ENCODE measurements at places on chromosomes 7 and 10.

GRCh38 chr7:115054478-115055065 lies 132.7 kb downstream of the MDFIC start:
- H3K36me3 ChIP-seq, result no peaks in the 10 kb centered on the region
- no peak overlapping the region for H3K4me3 ChIP-seq
- H3K27me3 ChIP-seq, result no peaks in the 10 kb centered on the region
- no peaks in the 10 kb centered on the region for H3K4me1 ChIP-seq

DNA sequence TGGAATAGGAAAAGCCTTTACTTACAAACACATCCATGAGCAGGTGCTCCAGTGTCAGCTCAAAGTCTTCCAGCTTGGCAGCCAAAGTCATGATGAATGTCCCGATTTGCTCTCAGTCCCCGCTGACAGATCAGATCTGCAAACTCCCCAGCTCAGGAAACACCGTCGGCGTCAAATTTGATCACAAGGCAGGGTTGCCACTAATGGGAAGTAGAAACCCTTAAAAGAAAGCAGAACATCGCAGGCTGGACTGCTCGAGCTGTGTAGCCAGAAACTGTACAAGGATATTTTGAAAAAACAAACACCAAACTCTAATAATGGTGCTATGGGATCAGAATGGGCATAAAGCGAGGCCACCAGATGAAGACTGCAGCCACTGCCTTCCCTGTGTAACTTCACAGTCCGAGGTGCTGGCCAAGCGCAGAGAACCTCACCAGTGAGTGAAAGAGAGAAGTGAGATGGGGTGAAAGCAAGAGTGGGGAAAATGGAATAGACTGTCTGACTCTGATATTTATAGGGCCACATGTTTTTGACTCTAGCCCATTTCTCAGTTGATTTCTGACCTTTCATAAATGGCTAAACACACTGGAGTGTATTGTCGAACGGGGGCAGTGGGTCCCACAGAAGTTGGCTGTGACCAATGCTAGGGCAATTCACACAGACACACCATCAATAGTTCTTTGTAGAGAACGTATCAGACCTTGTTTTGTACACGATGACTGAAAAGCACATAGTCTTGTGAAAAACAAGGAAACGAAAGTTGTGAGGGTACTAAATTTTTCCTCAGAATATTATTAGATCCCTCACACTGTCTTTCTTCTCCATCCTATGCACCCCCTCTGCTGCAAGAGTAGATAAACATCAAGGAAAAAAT lies 306.2 kb downstream of the FRMD4A start:
- H3K36me3 ChIP-seq, result no peaks in the 10 kb centered on the region
- H3K27me3 ChIP-seq, result peaks cover 5% of the 10 kb centered on the region
- H3K27ac ChIP-seq, result no peak overlapping the region

- H3K4me3 ChIP-seq, result no peak overlapping the region
- H3K4me1 ChIP-seq, result no peaks in the 10 kb centered on the region
- no peaks in the 10 kb centered on the region for H3K36me3 ChIP-seq
- no peak for DNase-seq
- no peak overlapping the region for H3K27ac ChIP-seq
These were observed 469.9 kb downstream of the CCSER2 start for GRCh38 chr10:84798312-84798711.

DNA sequence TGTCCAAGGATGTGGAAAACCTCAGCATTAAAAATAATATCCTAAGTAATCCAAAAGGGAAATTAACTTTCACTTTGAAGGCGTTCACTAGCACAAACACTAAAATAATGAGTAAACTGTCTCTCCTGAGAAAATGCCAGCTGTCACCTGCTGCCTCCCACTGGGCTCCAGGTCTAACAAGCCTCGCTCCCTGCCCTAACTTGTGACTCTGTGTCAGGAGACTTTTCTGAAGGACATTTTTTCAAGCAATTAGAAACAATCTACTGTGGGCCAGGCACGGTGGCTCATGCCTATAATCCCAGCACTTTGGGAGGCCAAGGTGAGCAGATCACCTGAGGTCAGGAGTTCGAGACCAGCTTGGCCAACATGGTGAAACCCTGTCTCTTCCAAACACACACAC lies 72.8 kb upstream of the GLCCI1 start:
- no peak overlapping the region for H3K4me3 ChIP-seq
- DNase-seq, result no peak
- peaks cover 6% of the 10 kb centered on the region for H3K4me1 ChIP-seq
- no peaks in the 10 kb centered on the region for H3K27me3 ChIP-seq
- H3K36me3 ChIP-seq, result no peaks in the 10 kb centered on the region

GRCh38 chr10:23917251-23917840 lies 291.6 kb upstream of the KIAA1217 start:
- no peaks in the 10 kb centered on the region for H3K36me3 ChIP-seq
- H3K27me3 ChIP-seq, result no peaks in the 10 kb centered on the region
- H3K4me3 ChIP-seq, result no peak overlapping the region
- H3K4me1 ChIP-seq, result no peaks in the 10 kb centered on the region
- H3K27ac ChIP-seq, result no peak overlapping the region

GRCh38 chr7:149171892-149172533 lies 23.3 kb upstream of the ZNF282 start:
- H3K36me3 ChIP-seq, result peaks cover 55% of the 10 kb centered on the region
- H3K27me3 ChIP-seq, result no peaks in the 10 kb centered on the region
- H3K4me1 ChIP-seq, result no peaks in the 10 kb centered on the region
- DNase-seq, result no peak
- no peak overlapping the region for H3K4me3 ChIP-seq

DNA sequence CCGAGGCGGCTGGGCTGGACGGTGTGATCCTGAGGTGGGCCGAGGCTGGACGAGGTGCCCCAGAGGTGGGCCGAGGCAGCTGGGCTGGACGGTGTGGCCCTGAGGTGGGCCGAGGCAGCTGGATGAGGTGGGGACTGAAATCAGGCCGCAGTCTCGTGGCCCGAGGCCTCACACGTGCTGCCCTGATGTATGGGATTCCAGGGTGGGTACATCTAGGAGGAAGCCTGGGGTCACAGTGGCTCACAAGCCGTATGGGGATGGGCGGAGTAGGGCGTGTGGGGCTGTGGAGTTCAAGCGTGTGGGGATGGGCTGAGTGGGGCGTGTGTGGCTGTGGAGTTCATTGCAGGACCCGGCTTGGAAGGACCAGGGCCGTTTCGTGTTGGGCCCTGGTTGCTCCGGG lies 12.5 kb upstream of the NKX6-2 start:
- H3K4me1 ChIP-seq, result peaks cover 11% of the 10 kb centered on the region
- H3K4me3 ChIP-seq, result no peak overlapping the region
- no peak overlapping the region for H3K27ac ChIP-seq
- no peaks in the 10 kb centered on the region for H3K36me3 ChIP-seq
- no peak for DNase-seq

DNA sequence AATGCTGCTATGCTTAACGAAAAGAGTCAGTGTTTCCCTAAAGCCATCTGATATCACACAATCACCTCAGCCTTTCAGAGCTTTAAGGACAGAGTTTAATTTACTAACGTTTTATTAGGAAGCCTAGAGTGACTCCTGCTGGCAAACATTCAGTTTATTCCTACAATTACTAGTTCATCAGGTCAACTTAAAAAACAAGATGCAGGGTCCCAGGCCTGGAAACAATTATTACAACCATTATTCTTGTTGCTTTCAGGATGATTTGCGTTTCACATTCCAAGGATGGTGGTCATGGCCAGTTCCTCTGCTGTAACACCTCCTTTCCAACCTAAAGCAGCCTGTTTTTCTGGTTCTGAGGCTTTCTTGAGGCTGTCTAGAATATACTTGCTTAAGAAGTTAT lies 1.5 kb upstream of the FAM53B start:
- no peak overlapping the region for H3K27ac ChIP-seq
- peak; percentile 46 for DNase-seq
- peaks cover 20% of the 10 kb centered on the region for H3K4me1 ChIP-seq
- H3K27me3 ChIP-seq, result no peaks in the 10 kb centered on the region

- H3K27ac ChIP-seq, result no peak overlapping the region
- H3K27me3 ChIP-seq, result peaks cover 6% of the 10 kb centered on the region
- DNase-seq, result no peak
- no peak overlapping the region for H3K4me3 ChIP-seq
These were observed 284.2 kb downstream of the PRPF18 start for GRCh38 chr10:13871011-13871410.

- H3K27me3 ChIP-seq, result peaks cover 14% of the 10 kb centered on the region
- no peak for DNase-seq
- H3K4me1 ChIP-seq, result no peaks in the 10 kb centered on the region
- no peak overlapping the region for H3K27ac ChIP-seq
These were observed 210.9 kb downstream of the ACTR3B start for GRCh38 chr7:152970481-152970880.

DNA sequence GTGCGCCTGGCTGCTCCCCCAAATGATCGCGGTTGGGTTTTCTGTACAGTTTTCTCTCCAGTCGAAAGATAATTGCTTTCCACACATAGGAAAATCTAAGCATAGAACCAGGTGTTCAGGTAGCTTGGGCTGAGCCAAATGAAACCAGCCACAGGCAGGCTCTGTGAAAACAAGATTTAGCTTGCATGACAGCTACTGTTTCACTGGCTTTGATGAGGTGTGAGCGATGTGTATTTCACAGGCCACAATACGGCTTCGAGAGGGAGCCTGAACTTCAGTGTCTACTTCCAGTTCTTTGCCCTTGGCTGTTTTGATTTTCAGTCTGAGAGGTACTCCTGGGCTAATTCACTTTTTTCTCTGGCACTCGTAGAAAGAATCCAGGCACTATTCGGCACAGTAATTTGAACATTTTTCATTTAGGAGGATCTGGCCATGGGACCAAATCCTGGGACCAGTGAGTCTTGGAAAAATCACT lies 110.5 kb downstream of the JCAD start:
- H3K4me3 ChIP-seq, result no peak overlapping the region
- H3K27me3 ChIP-seq, result no peaks in the 10 kb centered on the region
- H3K4me1 ChIP-seq, result no peaks in the 10 kb centered on the region
- no peak overlapping the region for H3K27ac ChIP-seq
- no peak for DNase-seq

- no peak overlapping the region for H3K4me3 ChIP-seq
- H3K4me1 ChIP-seq, result no peaks in the 10 kb centered on the region
- H3K27me3 ChIP-seq, result no peaks in the 10 kb centered on the region
- peaks cover 29% of the 10 kb centered on the region for H3K36me3 ChIP-seq
These were observed 6.3 kb downstream of the IFT22 start for GRCh38 chr7:101315336-101315735.

DNA sequence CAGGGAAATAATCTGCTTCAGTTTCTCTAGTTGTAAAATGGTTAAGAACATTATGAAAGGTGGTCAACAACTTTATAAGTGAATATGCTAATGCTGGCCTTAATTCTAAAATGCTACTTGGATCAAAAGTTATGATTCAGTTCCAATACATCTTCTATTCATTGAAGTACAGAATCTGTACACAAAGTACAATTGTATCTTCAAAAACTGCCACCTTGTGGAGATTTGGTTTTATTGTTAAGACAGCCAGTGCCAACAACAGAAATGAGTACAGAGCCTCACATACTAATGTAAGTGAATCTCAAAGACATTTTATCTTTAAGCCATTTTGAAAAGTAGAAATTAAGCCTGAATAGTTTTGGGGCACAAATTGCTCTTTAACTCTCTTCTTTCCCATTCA lies 194.0 kb downstream of the CFTR start:
- peak; percentile 56 for DNase-seq
- H3K36me3 ChIP-seq, result no peaks in the 10 kb centered on the region
- no peaks in the 10 kb centered on the region for H3K4me1 ChIP-seq
- no peaks in the 10 kb centered on the region for H3K27me3 ChIP-seq
- no peak overlapping the region for H3K27ac ChIP-seq

DNA sequence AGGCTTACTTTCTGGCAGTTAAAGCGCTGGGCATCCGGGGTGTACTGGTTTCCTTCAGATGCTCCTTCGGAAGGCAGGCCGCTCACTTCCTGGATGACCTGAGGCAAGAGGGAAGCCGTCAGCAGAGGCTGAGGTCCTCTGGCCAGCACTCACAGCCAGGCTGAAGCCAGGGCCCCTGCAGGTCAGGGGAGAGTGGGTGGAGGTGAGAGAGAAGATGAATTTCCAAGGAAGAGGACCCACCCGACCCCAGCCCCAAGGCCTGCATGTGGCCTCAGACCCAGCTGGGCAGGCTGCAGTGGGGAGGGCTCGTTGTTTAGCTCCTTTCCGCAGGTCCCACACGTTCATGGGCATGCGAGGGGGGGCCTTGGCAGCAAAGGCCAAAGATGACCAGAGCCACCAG lies 71.3 kb downstream of the VWA2 start:
- no peaks in the 10 kb centered on the region for H3K4me1 ChIP-seq
- no peak for DNase-seq
- no peak overlapping the region for H3K27ac ChIP-seq
- H3K27me3 ChIP-seq, result no peaks in the 10 kb centered on the region
- no peaks in the 10 kb centered on the region for H3K36me3 ChIP-seq

- DNase-seq, result no peak
- no peak overlapping the region for H3K27ac ChIP-seq
- H3K27me3 ChIP-seq, result no peaks in the 10 kb centered on the region
- no peaks in the 10 kb centered on the region for H3K4me1 ChIP-seq
These were observed 13.0 kb upstream of the NDUFA5 start for GRCh38 chr7:123570390-123571182.

DNA sequence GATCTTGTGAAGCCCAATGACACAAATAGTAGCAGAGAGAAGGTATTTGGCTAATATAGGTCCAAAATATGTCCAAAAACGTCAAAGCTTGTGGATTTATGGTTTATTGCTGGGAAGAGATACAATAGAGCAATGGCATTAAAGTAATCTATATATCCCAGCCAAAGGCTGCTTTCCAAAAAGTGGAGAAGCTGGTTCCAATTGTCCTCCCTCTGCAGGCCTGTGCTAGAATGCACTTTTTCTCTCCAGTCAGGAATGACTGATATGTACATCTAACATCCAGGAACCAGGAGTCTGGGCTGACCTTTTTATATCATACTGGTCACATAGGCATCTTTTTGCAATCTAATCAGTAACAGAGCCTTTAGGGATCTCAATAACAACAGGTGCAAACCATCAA lies 167.1 kb upstream of the FAM3C start:
- DNase-seq, result peak; percentile 37
- H3K27me3 ChIP-seq, result no peaks in the 10 kb centered on the region
- no peaks in the 10 kb centered on the region for H3K36me3 ChIP-seq

DNA sequence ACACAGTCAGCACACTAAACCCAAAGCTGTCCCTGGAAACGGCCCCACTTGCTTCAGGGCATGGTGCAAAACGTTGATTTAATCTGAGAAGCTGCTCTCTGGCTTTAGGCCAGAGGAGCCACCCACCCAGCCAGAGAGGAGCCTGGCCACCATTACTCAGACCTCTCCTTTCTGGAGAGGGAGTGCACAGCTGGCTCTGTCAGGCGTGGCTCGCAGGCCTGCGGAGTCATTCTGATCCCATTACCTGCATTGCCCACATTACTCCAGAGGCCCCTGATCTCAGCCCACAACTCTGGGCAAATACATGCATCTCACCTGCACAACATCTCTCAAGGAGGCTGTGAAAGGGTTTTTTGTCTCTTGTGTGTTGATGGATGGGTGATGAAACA lies 370.0 kb upstream of the IGFBP3 start:
- H3K36me3 ChIP-seq, result no peaks in the 10 kb centered on the region
- H3K4me3 ChIP-seq, result no peak overlapping the region
- no peaks in the 10 kb centered on the region for H3K4me1 ChIP-seq
- DNase-seq, result no peak
- no peak overlapping the region for H3K27ac ChIP-seq

Measured in A673 (cell line).